ENCODE measurements at places on chromosomes 16 and 17. TPM values are rescaled to one million over a fixed set of nuclear protein-coding genes. Genes with fewer than 3 reads are reported as not detected.

DNA sequence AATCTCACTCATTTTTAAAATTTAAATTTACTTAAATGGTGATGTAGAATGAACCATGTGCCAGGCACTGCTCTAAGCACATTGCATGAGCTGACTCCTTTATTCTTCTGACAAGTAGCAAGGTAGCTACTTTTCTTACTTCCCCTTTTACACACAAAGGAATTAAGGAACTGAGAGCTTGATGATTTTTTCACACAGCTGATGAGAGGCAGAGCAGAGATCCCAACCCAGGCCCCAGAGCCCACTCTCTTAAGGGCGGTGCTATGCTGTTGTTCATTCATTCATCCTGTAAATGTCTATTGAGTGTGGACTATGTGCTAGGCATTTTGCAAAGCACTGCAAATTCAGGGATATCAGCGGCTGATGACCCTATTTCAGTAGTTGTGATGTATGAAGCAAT is 17.9 kb downstream of the SEC14L5 start:
- DNase-seq, result no peak

- no peak for DNase-seq
Measured at GRCh38 chr17:34762078-34762477, 182.7 kb downstream of the TMEM132E start.

DNA sequence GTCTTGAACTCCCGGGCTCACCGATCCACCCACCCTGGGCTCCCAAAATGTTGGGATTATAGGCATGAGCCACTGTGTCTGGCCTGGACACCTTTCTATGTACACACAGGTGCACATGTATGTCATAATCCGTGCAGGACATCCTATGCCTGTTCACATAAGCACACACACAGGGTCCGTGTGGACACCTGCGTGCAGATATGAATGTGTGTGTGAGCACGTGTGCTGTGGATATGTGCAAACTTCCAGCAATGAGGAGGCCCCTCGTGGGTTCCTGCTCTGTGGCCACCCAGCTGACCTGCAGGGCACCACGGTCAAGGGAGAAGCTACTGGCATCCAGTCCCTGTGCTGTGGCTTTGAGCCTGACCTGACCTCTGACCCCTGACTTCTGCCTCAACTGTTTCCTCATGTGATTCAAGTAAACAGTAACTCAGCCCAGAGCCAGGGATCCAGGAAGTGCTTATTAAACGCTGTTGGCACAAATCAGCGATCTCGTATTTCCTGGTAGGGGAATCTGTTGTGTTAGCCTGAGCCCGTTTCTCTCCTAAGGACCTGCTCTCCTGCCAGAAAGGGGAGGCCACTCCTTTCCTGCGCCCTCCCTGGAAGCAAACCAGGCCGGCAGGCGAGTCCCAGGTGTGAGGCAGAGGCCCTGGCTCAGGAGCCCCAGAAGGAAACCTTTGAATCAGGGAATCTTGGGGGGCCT is 6.5 kb downstream of the CPNE7 start:
- no peak for DNase-seq

DNA sequence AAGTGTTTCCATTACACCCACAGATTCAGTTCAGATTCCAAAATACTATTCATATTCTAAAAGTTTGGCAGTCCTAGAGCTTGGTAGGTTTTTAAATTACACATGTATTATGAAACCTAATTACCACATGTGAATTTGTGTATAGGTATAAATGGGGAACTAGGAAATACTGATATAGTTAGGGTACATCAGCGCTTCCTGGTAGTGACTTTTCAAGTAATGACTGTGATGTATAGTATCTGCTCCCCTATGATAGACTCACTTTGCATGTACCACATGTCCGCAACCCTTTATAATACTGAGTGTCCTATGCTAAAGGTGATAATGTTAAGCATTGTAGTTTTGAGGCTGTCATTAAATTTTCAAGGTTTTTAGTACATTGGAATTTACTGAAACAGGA is 22.9 kb downstream of the CDK12 start:
- DNase-seq, result no peak

DNA sequence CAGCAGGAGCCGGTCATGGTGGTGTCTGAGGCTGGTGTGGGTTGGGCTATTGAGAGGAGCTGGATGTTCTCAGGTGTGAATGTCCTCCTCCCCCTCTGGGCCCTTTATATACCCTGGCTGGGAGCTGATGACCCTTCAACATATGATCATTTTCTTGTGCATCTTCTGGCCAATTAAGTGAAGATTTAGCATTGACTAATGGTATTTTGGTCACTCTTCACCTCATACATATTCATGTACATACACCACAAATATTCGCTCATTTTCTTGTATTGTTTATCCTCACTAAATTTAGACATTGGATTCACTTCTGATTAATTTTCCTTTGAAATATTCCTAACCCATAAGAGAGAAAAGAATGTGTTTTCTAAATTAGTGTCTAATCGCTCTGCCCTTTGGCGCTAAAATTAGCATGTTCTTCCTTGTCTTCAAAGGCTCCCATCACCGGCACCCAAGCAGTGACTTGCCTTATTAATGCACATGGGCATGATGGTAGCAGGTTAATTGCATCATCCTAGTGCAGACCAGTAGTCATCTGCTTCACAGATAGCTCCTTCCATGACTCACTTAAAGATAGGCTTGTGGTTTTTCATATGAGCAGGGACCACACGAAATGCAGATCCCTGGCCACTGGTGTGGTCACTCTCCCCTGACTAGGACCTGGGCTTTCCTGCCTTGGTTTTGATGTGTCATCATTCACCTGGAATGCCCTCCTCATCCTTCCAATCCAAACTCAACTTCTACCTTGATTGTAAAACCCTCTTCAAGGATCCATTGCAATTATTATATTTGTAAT is at the start of gene KRTAP2-4:
KRTAP2-4 (minus strand) TSS at position 51 of the 796 bp plus-strand sequence; CDS start at position 17, 34 bp downstream.
- DNase-seq, result no peak

- DNase-seq, result no peak
Measured at GRCh38 chr16:72908362-72909167, 139.4 kb downstream of the ZFHX3 start.

GRCh38 chr16:57303910-57304168 is 19.4 kb upstream of the PLLP start:
- DNase-seq, result no peak

GRCh38 chr16:30535106-30535776 is 583 bp upstream of the ZNF747 start:
- DNase-seq, result no peak

GRCh38 chr17:52106638-52107261 is 51.8 kb downstream of the CA10 start:
- DNase-seq, result peak; percentile 43

DNA sequence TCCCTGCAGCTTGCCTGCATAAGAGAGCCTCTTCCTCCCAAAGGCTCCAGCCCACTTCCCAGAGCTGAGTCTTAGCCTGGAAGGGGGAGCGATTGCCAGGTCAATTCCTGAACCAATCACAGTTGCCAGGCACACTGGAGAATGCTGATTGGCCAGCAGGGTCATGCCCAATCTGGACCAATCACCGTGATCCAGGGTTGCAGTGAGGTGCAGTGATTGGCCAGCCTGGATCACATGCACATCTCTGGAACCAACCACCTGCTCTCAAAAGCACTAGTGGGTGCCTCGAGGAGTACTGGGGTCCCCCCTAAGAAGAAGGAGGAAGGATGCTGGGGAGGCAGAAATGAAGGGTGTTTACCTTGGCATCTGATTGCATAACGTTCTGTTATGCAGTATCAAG is 18.4 kb downstream of the NAGPA start:
- no peak for DNase-seq

GRCh38 chr16:86375851-86376250 is 134.5 kb upstream of the FOXF1 start:
- no peak for DNase-seq

DNA sequence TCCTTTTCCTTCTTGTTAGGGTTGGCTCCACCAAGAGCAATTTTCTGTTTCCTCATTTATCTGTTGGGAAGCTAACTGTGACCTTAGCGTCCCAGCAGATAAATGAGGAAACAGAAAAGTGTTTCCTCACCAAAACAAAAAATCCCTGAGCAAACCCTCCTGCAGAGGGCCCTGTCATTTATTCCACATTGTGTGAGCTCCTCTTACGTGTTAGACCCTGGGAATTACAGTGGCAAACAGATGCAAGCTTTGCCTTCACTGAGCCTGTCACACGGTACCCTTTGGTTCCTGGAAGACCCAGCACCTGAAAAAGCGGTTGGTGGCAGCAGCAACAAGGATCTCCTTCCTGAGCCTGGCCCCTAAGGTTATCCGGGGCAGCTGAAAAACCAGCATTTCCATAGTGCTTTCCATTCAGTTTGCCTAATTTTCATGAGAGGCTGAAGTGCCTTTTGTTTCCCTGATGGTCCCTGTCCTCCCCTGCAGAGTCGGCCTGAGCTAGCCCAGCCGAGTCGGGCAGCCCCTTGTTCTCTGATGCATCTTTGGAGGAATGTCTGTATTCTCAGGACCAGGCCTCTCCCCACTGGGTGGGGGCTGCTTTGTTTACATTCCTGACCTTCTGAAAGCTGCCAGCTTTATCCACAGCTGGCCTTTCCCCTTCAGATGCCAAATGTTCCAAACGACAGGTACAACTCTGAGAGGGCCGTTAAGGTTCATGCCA is 34.7 kb downstream of the YPEL2 start:
- DNase-seq, result no peak

DNA sequence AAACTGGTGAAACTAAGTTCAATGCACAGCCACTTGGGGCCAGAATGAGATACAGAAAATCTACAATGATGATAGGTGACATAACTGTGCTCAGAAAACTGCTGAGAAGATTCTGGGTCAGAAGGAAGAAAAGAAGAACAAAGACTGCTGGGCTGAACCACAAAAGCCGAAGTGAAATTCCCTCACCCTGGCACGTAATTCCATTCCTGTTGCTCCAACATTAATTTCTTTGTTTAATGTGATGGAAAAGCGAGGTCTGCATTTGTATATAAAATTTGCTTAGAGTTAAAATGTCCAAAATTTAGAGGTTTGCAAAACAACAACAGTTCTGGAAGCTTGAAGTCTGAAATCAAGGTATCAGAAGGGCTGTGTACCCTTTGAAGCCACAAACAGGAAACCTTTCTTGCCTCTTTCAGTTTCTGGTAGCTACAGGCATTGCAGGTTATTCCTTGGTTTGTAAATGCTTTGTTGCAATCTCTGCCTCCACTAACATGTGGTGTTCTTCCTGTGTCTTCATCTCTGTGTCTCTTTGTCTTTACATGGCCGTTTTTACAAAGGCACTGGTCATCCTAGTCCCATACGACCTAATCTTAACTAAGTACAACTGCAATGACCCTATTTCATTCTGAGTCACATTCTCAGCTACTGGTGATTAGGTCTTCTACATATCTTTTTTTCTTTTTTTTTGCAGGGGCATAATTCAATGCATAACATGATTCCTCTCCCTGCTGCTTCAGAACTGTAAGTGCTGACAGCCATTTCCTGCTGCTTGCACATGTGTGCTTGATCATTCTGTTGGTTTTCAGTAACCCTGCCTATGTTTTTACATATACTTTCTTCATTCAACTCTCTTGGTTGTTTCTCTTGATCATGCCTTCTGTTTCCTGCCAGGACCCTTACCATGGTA is 603.0 kb upstream of the CDH8 start:
- peak; percentile 15 for DNase-seq

- no peak for DNase-seq
Measured at GRCh38 chr17:66811683-66812054, 23.2 kb upstream of the CACNG5 start.

DNA sequence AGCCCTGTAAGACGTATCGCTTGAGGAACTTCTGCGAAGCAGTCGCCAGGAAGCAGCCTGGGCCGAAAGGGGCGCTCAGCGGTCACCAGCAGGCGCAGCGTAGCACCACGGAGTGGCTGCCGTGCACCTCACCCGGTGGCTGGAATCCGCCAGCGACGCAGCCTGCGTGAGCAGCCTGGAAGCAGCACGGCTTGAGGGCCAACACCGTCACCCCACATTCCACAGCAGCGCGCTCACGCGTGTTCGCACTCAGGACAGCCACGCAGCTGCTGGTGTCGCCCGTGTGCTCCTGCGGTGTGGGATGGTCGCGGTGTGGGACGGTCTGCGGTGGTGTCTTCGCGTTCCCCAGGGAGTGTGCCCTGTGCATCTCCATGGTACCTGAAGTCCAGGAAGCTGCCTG is 9.6 kb downstream of the UBE2I start:
- DNase-seq, result no peak

- peak; percentile 36 for DNase-seq
Measured at GRCh38 chr17:4440690-4441686, 7.2 kb downstream of the SPNS3 start.

- no peak for DNase-seq
Measured at GRCh38 chr16:22008215-22009059, 526 bp downstream of the MOSMO start.

DNA sequence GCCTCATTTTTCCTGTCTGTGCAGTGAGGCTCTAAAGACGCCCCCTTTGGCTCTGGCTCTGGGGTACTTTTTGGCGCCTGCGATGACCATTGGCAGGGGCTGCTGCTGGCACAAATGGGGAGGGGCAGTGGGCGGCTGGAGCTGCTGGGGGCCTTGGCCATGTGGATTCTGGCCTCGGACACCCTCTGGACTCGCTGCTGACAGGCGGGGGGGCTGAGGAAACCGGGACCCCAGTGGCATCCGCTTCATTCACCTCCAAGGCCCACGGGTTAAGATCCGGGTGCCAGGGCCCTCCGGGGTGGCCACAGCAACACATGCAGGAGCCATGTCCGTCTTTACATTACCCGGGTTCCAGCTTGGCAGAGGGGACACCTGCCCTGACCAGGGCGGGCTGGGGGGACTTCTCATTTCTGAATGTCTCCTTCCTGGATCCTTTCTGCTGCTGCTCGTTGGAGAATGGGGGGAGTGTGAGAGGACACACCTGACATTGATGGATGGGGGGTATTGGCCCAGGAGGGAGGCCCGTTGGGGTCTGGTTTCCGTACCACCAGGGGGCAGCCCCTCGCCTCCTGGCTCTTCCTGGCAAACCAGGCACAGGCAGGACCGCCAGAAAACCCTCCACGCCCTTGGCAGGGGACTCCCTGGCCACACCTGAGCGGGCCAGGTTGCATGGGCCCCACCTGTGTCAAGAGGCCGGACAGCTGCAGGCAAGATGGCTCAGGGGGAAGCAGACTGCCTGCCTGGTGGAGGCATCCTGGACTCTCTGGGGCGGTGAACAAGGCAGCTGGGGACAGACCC is 21.8 kb downstream of the GSE1 start:
- DNase-seq, result no peak

The CCDC78 gene
- 4.8 TPM for polyA plus RNA-seq

The ZNF624 gene
- 11.0 TPM for polyA plus RNA-seq

The NAA38 gene
- 137 TPM for polyA plus RNA-seq

The KLHL10 gene
- 0.27 TPM for polyA plus RNA-seq

The MPP2 gene
- polyA plus RNA-seq, result 8.0 TPM

The TMC8 gene
- polyA plus RNA-seq, result 2.4 TPM

The IRX6 gene
- 7.0 TPM for polyA plus RNA-seq

The GNG13 gene
- polyA plus RNA-seq, result 0.39 TPM

The SCN4A gene
- 1.1 TPM for polyA plus RNA-seq

Measured in renal pelvis (tissue), 12 donors.